ENCODE measurements at places on chromosomes 2 and 18. TPM values are rescaled to one million over a fixed set of nuclear protein-coding genes. Genes with fewer than 3 reads are reported as not detected.

The HOXD11 gene
- not detected for total RNA-seq

The CFAP65 gene
- total RNA-seq = not detected

The RBM44 gene
- 0.30 TPM for total RNA-seq

The ZNF513 gene
- total RNA-seq = 5.4 TPM

The ALK gene
- under 0.01 TPM for total RNA-seq

The INHBB gene
- total RNA-seq = 0.08 TPM

The NAPG gene
- 24.2 TPM for total RNA-seq

The IL1R2 gene
- 5.9 TPM for total RNA-seq

The CXCR1 gene
- not detected for total RNA-seq

The FAM210A gene
- total RNA-seq = 19.3 TPM

The FAM124B gene
- total RNA-seq = 0.12 TPM

The PROC gene
- not detected for total RNA-seq

The ACTG2 gene
- 0.35 TPM for total RNA-seq

The SOX11 gene
- total RNA-seq = not detected

The NGEF gene
- total RNA-seq = 0.38 TPM

The HDHD2 gene
- 21.4 TPM for total RNA-seq

The PLCD4 gene
- 4.0 TPM for total RNA-seq

The LRP1B gene
- 0.12 TPM for total RNA-seq

The DYNAP gene
- not detected for total RNA-seq

The C2orf92 gene
- total RNA-seq = 0.75 TPM

The HOXD10 gene
- not detected for total RNA-seq

The FOSL2 gene
- total RNA-seq = 26.5 TPM

The ZNF804A gene
- under 0.01 TPM for total RNA-seq

The ERMN gene
- total RNA-seq = not detected

The IL1RL2 gene
- 4.3 TPM for total RNA-seq

The PER2 gene
- 2.6 TPM for total RNA-seq

The FARSB gene
- total RNA-seq = 8.7 TPM

The IL1F10 gene
- not detected for total RNA-seq

The CTNNA2 gene
- not detected for total RNA-seq

The MYL12A gene
- 1,536 TPM for total RNA-seq

The USP37 gene
- 7.7 TPM for total RNA-seq

The PLEKHH2 gene
- 0.60 TPM for total RNA-seq

The TUBA3E gene
- not detected for total RNA-seq

The RUFY4 gene
- 0.08 TPM for total RNA-seq

The ACKR3 gene
- total RNA-seq = 45.9 TPM

The SERPINB11 gene
- total RNA-seq = 0.12 TPM

The KCNK3 gene
- 1.1 TPM for total RNA-seq

The IL36A gene
- not detected for total RNA-seq

The IL36RN gene
- not detected for total RNA-seq

The TWSG1 gene
- 82.0 TPM for total RNA-seq

The DYSF gene
- total RNA-seq = 2.5 TPM

The MROH2A gene
- 0.15 TPM for total RNA-seq

The TEKT4 gene
- total RNA-seq = not detected

The CACNB4 gene
- total RNA-seq = 0.15 TPM
